ENCODE measurements at places on chromosomes 2 and 18.

DNA sequence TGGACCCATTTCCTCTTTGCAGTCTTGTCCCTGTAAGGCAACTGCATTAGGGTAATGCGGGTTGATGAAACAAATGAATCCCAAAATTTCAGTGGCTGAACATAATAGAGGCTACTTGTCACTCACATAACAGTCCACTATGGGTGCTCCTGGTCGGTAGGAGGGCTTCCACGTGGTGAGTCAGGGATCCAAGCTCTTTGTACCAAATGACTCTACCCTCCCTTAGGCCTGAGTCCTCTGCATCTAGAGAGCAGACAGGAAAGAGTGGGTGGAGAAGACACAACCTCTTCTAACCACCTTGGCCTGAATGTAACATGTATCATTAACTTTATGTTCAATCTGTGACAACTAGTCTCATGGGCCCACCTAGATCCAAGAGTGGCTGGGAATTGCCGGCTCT is 86.2 kb upstream of the HAAO start:
- no peak for DNase-seq

DNA sequence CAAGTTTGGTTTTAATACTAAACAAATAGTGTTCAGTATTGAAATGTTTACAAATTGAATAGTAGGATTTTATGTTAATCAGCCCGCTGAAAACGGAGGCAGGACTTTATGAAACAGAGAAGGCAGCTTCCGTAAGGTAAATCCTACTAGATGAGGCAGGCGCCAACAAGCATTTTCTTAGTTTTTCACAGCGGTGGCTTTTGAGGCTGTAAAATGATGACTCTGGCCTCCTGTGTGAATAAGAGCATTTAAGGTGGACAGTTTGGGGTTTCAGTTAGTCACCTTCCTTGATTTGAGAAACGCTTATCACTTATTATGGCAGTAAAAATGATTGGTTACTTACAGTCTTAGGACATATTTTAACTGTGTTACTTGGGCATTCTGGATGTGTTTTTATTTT is 212.9 kb downstream of the PTGR3 start:
- DNase-seq = no peak

GRCh38 chr2:236507393-236508085 is 62.1 kb upstream of the ACKR3 start:
- peak; percentile 45 for DNase-seq

GRCh38 chr2:219433666-219434467 is 776 bp upstream of the SPEG start:
- no peak for DNase-seq

DNA sequence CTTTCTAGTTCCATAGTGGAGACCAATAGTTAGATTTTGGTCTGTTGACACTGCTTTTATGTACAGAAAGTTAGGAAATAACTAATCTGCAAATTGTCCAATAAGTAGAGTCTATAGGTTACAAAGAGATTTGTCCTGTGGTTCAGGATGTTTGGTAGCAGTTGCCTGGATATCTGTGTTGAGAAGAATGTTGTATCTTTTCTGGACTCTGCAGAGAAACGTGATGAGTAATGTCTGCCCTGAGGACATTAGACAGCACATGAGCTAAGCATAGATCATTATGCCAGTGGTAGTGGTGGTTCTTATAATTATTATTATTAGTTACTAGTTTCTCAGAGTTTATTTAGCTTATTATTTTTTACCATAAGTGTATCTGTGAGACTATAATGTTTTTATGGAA is 65.8 kb downstream of the ANKRD62 start:
- DNase-seq = no peak

DNA sequence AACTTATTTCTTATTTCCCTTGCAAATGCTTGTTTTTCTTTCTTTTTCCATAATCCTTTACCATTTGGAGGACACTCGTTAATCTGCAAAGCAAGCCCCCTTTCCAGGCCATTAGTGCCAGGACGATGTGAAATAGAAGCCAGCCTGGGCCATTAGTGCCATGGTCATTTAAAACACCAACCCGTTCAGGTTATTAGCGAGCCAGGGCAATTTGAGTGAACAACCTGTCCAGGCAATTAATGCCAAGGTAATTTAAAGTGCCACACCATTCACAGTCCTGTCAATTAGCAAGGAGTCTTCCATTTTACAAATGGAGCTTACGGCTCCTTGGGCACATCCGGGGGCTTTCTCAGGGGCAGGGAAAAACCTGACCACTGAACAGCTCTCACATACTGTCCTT is 370.6 kb downstream of the HRH4 start:
- DNase-seq = no peak

DNA sequence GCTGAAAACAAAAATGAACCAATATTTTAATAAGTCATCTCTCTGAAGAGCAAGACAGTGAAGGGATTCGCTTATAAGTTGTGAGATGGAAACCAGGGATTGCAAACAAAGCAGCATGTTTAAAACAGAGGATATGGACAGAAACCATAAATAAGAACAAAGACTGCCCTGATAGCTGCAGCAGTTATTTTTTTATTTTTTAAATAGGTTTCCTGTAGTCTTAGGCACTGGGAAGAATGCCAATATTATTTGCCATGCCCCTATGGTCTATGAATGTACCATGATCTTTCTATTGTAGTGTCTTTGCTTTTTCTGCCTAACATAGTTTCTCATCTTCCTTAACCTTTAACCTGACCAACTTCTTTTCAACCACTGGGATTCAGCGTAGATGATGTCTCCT is 1334.0 kb upstream of the NRXN1 start:
- DNase-seq = no peak
